ENCODE measurements at places on chromosomes 13 and 19.
A peak's percentile ranks its signal among the peaks of the same experiment; 100 is the strongest.

- DNase-seq = no peak
Measured at GRCh38 chr13:87893186-87893585, 222.0 kb downstream of the SLITRK5 start.

GRCh38 chr13:25847145-25847544 lies 204.7 kb downstream of the SHISA2 start:
- DNase-seq = no peak

GRCh38 chr19:49390929-49391359 lies 2.9 kb downstream of the KASH5 start:
- no peak for DNase-seq

DNA sequence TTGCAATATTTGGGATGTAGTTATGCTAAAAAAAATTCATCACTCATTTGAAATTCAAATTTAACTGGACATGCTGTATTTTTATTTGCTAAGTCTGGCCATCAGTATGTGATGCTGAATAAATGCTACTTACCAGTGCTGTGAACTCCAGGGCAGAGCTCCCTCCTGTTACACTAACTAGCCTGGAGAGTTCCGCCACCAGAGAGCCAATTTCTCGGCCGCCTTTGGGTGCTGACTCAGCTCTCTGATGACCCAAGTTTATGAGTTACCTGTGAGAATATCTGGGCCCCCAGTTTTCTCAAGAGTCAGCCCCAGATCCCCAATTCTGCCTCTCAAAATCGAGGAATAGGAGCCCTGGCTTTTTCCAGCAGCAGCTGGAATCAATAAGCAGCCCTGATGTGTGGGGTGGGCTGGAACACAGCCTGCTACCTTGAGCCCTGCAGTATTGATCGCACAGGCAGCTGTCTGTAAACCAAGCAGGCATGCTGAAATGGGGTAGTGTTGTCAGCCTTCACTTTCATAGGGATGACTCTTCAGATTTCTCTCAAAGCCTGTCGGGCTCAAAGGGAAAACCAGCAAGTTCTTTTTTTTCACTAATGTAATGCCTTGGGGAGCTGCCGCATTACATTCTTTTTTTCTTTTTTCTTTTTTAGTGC lies 113.7 kb downstream of the DNAJC15 start:
- DNase-seq = no peak

DNA sequence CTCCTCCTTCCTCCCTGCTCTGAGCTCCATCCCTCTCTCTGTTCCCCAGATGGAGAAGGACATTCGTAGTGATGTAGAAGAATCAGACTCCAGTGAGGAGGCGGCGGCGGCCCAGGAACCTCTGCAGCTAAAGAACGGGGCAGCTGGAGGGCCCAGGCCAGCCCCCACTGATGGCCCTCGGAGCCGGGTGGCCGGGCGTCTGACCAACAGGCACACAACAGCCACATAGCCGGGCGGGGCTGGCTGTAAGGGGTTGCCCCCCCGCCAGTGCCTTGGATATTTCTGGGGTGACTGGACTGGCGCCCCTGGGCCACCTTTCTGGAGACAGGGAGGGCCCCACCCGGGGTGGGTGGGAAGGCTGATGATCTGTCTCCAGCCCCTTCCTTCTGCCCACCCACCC lies 46.3 kb downstream of the CD320 start:
- DNase-seq = no peak

DNA sequence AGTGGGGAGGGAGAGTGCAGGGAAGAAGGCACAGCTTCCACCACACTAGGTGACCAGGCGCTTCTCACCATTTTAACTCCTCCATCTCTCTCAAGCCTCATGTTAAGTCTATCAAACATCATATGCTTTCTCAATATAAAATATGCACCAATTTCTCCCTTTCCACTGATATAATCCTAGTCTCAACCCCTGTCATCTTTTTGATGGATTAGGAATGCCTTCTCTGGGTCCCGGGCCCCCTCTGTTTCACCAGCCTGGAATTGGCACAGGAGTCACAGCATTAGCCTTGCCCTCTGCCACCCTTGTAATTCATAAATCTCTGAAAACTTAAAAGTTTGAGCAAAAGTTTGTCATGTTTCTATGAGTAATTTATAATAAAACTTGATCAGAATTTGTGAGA lies at the start of gene ZSCAN4:
Gene ZSCAN4, plus strand, starts transcription at position 301 of the 400 bp plus-strand sequence. CDS start 7,211 bp downstream, outside the sequence.
- DNase-seq = no peak

GRCh38 chr13:25771641-25772478 lies 280.0 kb downstream of the SHISA2 start:
- DNase-seq = no peak

GRCh38 chr13:26518451-26518959 lies 39.0 kb upstream of the WASF3 start:
- DNase-seq = no peak

GRCh38 chr13:79686441-79686840 lies 205.5 kb downstream of the NDFIP2 start:
- DNase-seq = no peak

GRCh38 chr13:33773790-33774462 lies 44.0 kb upstream of the RFC3 start:
- no peak for DNase-seq

GRCh38 chr19:8150178-8150865 lies 930 bp upstream of the FBN3 start:
- DNase-seq = no peak

GRCh38 chr13:42218576-42218975 lies 53.4 kb upstream of the AKAP11 start:
- DNase-seq = no peak

DNA sequence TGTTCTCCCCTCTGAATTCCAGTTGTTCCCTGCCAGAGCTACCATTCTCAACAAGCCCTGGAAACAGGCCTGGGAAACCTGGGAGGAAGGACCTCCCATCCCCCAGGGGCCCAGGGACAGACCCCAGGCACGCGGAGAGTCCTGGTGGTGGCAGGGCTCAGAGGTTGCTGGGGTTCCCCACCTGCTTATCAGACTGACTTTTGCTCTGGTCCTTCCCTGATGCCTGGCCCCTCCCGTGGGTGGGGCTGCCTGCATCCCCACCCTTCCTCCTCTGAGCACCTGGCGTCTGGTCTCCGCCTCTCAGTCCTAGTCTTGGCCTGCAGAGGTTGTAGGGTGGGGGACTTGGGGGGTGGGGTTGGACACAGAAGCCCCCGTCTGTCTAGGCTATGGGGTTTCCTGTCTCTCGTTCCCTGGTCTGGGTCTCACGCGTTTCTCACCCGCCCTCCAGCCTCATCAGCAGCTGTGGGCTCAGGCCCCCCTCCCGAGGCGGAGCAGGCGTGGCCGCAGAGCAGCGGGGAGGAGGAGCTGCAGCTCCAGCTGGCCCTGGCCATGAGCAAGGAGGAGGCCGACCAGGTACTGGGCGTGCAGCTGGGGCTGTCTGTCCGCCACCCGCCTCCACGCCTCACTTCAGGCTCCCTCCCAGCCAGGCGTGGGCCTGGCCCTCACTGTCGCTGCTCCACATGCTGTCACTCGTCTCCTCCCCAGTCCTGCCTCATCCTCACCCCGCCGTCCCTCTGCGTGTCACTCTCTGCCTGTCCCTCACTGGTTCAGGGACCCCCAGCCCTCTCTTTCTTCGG lies 13.6 kb downstream of the EPN1 start:
- DNase-seq = no peak

GRCh38 chr19:3041327-3041726 lies 12.2 kb upstream of the TLE2 start:
- no peak for DNase-seq

GRCh38 chr13:51125495-51126226 lies 14.6 kb upstream of the C13orf42 start:
- DNase-seq = peak; percentile 38

DNA sequence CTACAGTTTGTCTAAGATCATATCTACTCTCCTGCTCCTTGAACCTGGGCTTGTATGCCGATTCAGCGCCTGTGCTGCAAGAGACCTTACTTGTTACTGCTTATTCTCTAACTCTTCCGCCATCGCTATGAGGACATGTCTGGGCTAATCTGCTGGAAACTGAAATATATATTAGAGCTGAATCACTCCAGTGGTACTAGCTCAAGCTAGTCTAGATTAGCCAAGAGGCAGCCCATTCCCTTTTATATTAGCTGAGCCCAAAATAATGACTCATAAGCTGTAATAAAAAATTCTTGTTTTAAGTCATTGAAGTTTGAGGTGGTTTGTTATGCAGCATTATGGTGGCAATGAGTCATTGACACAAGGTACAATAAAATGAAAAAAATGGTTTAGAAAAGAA lies 52.8 kb downstream of the SLC6A16 start:
- no peak for DNase-seq

DNA sequence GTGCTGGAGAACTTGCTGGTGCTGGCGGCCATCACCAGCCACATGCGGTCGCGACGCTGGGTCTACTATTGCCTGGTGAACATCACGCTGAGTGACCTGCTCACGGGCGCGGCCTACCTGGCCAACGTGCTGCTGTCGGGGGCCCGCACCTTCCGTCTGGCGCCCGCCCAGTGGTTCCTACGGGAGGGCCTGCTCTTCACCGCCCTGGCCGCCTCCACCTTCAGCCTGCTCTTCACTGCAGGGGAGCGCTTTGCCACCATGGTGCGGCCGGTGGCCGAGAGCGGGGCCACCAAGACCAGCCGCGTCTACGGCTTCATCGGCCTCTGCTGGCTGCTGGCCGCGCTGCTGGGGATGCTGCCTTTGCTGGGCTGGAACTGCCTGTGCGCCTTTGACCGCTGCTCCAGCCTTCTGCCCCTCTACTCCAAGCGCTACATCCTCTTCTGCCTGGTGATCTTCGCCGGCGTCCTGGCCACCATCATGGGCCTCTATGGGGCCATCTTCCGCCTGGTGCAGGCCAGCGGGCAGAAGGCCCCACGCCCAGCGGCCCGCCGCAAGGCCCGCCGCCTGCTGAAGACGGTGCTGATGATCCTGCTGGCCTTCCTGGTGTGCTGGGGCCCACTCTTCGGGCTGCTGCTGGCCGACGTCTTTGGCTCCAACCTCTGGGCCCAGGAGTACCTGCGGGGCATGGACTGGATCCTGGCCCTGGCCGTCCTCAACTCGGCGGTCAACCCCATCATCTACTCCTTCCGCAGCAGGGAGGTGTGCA lies 587 bp downstream of the S1PR4 start:
- peak; percentile 23 for DNase-seq

DNA sequence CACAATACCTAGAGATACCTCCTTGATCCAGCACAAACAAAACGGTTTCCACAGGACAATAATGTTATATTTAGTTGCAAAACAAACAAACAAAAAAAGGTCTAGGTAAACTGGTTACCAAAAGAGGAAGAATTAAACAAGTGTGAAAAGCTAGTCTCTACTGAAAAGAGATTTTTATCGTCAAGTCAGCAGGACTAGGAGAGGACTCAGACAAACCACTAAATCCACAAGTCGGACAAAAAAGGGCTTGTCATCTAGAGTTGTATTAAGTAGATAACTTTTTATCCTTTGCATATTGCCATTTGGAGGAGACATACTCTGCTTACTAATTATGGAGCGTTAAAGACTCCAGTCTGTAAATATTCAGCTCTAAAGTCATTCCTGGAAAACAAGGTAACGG lies 9.9 kb upstream of the KPNA3 start:
- no peak for DNase-seq

DNA sequence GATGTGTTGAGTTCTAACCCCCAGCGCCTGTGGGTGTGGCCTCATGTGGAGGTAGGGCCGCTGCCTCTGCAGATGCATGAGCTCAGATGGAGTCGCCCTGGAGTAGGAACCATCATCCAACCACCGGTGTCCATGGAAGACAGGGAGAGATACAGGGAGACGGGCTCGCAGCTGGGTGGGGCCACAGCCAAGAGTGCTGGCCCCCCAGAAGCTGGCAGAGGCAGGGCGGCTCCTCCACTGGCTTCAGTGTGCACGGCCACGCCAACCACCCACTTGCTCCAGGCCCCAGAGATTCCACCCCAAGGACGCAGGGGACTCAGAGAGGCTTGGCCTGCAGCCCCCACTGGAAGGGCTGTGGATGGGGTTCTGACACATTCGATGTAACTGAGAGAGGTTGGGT lies 5.4 kb upstream of the MCF2L start:
- no peak for DNase-seq

- DNase-seq = no peak
Measured at GRCh38 chr13:37869506-37869755, 141 bp downstream of the TRPC4 start.

- peak; percentile 49 for DNase-seq
Measured at GRCh38 chr19:8445488-8446001, 770 bp downstream of the HNRNPM start.

DNA sequence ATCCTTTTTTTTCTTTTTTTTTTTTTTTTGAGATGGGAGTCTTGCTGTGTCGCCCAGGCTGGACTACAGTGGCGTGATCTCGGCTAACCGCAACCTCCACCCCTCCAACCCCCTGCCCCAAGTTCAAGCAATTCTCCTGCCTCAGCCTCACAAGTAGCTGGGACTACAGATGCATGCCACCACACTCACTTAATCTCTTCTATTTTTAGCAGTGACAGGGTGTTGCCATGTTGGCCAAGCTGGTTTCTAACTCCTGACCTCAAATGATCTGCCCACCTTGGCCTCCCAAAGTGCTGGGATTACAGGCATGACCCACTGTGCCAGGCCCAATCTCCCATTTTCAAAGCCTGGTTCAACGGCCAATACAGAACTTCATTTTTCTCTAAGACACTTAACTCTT lies 9.1 kb downstream of the FOXO1 start:
- DNase-seq = no peak

DNA sequence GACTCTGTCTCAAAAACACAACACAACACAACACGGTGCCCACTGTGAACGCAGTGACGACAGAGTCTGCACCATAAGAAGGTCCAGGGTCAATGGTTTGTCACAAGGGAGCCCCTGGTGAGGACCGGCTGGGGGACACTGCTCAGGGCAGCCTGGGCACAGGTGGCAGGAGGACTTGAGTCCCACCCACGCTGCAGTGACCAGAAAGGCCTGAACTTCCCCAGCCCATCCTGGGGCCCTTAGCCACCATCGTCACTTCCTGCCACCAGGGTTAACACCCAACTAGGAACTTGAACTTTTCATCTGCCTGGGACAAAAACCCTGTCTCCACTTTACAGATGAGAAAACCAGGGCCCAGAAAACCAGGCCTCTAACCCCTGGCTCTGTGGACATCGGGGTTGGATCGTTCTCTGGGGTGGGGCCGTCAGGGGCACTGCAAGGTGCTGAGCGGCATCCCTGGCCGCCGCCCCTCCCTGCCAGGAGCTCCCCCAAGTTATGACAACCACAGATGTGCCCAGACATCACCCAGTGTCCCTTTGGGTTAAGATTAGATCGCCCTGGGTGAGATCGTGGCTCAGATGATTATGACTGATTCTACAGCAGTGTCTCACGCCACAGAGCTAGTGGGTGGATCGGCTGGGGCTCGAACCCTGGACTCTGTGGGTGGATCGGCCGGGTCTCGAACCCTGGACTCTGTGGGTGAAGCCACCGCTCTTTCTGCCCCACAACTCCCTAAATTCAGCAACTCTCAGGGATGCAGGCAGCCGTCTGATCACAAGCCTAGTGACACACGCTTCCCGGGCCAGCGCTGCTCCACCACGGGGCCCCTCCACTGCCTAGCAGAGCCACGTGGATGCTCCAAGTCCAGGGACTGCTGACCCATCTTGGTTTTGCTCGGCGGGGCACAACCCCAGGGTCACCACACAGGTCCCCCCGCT lies 14.0 kb downstream of the MOB3A start:
- DNase-seq = peak; percentile 34

- no peak for DNase-seq
Measured at GRCh38 chr13:77737583-77738200, 40.2 kb downstream of the SLAIN1 start.
